Islet precursor cell (in vitro differentiated cells): ENCODE measurements at places on chromosomes 2 and 18.

GRCh38 chr18:3093624-3094337, 80.8 kb upstream of the LPIN2 start:
- peak; percentile 21 for DNase-seq

DNA sequence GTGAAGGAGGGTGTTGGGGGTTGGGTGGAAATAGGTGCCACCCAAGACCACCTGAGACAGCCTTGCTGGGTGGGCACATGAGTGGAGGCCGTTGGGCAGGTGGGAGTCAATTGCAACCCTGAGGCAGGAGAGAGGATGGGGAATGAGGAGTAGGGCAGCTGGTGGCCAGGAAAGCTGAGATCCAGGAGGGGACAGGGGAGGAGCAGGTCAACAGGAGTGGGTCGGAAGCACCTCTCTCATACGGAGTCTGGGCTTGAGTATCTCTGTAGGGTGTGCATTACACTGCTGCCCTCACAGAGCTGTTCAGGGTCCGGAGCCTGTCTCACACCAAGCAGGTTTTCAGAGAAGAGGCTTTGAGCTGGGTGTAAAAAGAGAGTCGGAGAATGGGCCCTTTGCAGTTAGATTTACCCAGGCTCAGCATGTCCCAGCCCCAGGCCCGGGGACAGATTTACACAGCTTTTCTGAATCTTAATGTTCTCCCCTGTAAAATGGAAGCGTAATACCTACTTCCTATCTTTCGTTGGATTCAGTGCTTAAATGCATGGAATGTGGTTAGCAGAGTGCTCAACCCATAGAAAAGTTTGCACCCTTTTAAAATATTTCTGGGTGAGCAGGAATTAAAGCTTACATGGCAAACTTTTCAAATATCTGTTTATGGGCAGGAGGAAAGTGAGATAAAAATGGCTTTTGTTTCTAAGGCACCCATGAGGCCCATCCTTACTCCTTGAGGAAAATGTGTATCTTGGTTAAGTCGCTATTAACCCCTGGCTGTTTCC, 144.0 kb upstream of the MYCN start:
- DNase-seq: no peak

- peak; percentile 78 for DNase-seq
These were observed 3.6 kb upstream of the RAB31 start for GRCh38 chr18:9704233-9705118.

DNA sequence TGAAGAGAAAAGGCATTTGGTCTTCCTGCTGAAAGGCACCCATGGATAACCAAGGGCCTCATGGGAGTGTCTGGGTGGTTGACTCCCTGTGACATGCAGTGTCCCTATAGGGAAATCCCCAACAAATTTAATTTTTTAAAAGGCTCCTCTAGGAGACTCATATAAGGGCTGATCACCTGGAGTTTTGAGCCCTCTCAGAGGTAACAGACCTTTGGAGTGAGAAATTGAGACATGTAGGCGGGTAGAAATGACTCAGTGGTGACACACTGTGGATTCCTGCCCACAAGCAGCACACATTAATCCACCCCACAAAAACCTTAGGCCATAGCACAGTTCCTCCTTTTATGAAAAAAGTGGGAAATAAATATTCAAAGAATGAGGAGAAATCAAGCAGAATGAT, 557.0 kb upstream of the CNTNAP5 start:
- no peak for DNase-seq

DNA sequence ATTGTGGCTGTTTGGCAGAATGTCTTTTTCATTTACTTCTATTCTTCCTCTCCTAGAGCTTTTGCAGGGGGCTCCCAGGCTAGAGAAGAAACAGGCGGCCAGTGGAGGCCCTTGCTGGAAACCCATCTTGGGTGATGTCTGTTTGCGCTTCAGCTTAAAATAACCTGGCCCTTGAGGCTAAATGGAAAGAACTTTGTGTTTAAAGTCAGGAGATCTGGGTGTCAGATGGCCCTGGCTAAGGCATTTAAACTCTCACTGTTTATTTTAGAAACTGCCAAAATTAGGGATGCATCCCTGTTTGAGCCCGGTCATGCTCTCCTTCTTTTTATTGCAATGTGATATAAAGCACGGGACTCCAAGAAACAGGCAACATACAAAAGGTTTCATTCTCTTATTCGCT, 118.4 kb upstream of the RMP24 start:
- no peak for DNase-seq

GRCh38 chr2:49598231-49598630, 443.9 kb upstream of the FSHR start:
- no peak for DNase-seq

DNA sequence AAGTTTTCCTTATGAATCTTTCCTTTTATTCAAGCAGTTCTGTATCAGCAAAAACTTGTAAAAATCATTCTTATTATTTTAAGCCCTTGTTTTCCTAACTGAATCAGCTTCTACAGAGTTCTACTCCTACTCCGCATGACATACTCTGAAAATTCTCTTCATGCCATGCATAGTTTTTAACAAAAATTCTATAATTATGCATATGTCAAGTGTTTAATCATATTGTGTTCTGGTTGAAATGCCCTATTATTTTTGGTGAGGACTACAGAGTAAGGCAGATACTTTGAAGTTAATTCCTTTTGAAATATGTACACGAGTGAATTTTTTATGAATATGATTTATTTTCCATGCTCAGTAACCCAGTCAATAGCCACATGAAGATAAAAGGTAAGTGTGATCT, 28.8 kb downstream of the ANKRD30B start:
- no peak for DNase-seq

GRCh38 chr2:65620524-65620923, 188.1 kb upstream of the SPRED2 start:
- no peak for DNase-seq

DNA sequence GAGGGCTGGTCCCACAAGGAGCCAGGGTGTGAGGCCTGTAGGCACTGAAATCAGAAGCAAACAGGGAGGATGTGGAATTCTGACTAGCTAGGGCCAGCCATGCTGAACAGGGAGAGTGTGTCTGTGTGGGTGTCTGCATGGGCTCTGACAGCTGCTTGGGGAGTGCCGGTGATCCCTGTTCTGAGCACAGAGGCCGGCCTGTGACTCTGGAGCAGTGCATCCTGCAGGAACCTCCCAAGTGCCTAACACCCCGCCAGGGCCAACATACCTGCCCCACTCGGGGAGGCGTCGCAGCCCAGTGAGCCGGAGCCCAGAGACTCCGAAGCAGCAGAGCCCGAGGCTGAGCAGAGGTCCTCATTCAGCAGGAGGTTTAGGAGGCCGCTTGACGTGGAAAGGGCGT, 11.5 kb upstream of the HES6 start:
- DNase-seq: no peak

DNA sequence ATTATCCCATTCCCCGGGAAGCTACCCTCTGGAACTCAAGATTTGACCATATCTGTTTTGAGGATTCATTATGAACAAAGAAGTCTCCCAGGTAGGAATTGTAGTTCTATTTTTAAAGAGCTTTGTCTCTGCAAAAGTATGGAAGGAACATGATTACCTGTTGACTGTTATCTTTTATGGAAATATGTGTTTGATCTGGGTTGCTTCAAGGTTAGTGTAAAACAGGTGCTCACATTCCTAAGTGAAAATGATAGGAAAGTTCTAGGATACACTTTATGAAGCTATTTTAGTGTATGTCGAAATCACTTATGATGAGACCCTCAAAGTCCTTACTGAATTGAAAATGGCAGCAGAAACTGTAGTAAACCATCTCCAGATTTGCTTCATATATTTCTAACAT, 149.2 kb downstream of the PTRHD1 start:
- no peak for DNase-seq

GRCh38 chr2:181404472-181404871, 52.7 kb upstream of the ITGA4 start:
- no peak for DNase-seq

DNA sequence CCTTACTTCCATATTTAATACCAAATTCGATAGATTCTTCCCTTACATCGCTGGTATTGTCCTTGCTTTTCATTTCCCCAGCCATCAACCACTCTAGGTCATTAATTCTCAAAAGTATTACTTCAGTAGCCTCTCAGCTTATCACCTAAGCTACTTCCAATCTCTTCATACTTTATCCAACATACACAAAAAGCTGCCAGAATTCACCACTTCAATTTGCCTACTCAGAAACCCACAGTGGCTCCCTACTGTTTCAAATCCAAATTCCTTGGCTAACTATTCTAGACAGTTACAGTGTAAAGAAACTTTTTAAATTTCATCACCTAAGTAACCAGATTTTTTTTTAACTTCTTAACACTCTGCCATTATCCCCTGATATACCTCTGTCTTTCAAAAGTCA, 4.7 kb downstream of the SLC25A12 start:
- DNase-seq: no peak

DNA sequence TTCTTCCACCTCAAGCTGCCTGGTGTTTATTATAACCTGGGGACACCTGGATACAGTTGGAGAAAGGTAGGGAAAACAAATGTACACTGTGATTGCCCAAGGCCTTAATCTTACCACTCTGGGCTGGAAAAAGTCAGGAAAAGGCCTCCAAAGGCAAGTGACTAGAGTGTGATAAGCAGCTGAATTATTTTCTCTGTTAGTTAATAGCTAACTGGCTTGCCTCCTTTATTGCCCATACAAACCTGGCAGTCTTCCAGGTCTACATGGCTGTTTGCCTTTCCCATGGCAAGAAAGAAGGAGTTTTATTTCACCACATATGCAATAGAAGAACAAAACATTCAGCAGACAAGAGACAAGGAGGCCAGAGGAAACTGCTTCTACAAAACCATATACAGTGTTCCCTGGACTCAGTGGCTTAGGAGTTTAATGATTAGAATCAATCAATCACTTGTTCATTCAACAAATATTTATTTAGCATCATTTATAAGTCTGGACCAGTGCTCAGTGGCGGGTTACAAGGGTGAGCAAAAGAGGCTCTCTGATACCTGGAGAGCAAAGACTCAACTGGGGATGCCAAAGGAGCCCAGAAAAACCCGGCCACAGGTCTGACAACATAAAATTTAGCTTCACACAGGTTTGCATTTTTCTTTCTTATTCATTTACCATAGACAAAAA, 27.5 kb upstream of the SUCLG1 start:
- no peak for DNase-seq

GRCh38 chr18:39842366-39842914, 2112.6 kb upstream of the PIK3C3 start:
- no peak for DNase-seq
